ENCODE measurements at places on chromosomes 6 and 20.

- DNase-seq: no peak
These were observed 103.3 kb upstream of the BACH2 start for GRCh38 chr6:90399970-90400369.

GRCh38 chr6:135306166-135306565 lies 125.1 kb downstream of the MYB start:
- no peak for DNase-seq

DNA sequence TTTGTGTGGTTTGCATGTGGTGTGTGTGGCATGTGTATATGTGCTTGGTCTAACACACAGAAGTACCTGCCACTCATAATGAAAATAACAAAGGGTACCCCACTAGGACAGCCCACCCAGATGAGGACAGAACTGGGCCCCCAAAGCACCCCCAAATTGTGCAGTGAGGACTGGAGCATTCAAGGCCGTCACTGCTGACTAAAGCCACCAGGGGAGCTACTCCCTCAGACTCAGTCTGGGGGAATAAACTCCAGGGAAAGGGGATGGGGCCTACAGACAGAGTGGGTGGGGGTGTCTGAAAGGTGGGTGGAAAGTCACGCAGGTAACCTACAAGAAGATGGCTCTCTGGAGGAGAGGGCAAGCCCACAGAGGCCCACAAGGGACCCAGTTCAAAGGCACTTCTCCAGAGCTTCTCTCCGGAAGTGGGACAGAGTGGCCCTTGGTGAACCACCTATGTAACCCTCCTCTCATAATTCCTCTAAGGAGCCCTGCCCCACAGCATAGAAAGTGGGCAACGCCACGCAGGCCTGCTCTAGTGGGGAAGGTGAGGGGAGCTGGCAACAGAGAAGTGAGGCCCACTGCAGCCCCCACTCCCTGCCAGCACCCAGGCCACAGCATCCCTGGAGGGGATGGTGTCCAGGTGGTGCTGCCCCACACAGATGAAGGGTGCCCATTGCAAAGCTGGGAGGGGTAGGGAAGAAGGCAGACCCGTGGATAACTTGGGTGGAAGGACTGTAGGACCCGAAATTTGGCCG lies 122.8 kb upstream of the MAFB start:
- DNase-seq: no peak

- no peak for DNase-seq
These were observed 74.8 kb upstream of the SHLD1 start for GRCh38 chr20:5675103-5676091.

DNA sequence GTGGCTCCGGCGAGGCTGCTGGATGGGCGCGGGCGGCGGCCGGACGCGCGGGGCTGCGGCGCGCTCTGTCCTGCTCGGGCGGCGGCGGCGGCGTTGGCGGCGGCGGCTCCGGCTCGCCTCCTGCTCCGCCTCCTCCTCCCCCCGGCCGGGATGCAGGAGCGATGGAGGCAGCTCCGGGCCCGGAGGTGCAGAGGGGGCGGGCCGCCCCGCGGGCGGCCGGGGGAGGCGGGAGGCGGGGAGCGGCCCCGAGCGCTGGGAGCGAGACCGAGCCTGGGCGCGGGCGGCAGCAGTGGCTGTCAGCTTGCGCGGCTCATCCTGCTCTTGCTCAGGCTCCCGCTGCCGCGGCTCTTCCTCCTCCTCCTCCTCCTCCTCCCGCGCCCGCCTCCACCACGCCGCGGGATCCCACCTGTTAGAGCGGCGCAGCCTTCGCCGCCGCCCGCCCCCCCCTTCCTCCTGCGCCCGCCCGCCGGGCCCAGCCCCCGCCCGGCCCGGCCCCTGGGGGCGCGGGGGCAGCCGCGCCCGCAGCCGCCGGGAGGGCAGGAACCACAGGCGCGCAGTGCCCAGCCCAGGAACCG lies at the start of gene NOL4L:
Gene NOL4L, minus strand, starts transcription at position 323 of the 575 bp plus-strand sequence. CDS start 443 bp downstream, outside the sequence.
- peak; percentile 27 for DNase-seq

DNA sequence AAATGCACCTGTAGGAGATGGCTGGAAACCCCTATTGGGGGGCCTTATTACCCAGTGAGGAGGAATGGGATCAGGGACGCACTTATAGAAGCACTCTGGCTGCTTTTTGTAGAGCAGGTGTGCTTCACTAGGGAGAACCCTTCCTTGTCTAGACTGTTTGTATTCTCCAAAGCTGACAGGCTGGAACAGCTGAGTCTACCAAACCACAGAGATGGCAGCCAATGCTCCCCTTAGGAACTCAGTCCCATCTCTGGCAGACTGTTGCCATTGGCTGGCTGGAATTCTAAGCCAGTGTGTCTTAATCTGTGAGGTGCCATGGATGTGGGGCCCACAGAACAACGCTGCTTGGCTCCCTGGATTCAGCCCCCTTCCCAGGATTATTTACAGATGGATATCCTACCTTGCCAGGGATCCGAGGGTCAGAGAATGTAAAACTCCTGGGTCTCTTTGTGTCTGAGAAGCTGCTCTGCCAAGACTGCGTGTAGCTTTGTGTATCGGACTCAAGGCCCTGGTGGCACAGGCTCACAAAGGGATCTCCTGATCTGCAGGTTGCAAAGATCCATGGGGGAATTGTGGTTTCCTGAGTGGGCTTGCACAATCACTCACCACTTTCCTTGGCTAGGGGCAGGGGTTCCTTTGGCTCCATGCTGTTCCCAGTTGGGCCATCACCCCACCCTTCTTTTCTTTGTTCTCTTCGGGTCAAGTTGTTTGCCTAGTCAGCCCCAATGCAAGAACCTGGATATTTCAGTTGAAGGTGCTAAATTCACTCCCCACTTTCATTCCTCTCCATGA lies 26.1 kb downstream of the C6orf52 start:
- DNase-seq: no peak

DNA sequence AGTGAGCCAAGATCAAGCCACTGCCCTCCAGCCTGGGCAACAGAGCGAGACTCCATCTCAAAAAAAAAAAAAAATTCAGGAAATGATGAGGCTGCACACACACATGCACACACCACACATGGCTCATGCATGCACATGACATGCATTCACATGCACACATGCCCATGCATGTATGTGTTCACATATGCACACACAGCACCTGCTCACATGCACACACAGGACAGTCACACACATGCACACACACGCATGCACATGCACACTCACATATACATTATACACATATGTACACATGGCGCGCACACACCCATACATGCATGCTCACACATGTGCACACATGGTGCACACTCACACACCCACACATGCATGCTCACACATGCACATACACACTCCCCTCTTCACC lies 22.5 kb downstream of the RIPOR3 start:
- no peak for DNase-seq

DNA sequence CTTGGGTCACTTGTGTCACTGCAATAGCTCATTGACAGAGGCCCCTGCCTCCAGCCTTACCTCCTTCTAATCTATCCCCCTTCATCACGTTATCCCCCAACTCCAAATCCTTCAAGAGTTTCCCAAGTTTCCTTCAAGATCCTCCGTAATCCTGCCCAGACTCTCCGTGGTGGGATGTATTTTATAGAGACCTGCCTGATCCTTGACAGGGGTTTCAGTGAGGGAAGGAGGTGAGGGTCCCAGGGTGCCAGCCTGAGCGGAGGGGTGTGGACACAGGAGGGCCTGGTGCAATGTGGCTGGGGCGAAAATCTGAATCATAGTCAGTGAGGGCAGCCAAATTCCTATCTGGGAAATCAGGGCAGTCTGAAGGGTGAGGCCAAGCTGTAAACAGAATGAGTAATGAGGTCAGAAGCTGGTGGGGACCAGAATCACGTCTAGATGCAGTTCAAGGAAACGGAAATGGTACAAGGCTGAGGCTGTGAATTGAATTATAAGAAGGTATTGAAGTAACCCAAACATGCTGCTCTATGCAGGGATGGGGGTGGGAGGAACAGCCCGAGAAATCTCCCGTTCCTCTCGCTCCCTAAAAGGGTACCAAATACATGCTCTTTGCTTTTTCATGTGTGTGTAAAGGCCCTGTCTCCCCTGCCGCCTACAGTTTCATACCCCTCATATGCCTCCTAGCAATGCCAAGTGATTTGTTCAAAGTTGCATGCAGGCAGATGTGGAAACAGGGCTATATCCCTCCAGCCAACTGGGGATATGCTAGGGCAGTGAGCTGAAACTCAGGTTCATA lies 35.4 kb upstream of the PIM1 start:
- DNase-seq: peak; percentile 9

GRCh38 chr6:34360556-34360955 lies 31.9 kb downstream of the NUDT3 start:
- no peak for DNase-seq

GRCh38 chr6:114342086-114342825 lies 567 bp downstream of the HS3ST5 start:
- no peak for DNase-seq

DNA sequence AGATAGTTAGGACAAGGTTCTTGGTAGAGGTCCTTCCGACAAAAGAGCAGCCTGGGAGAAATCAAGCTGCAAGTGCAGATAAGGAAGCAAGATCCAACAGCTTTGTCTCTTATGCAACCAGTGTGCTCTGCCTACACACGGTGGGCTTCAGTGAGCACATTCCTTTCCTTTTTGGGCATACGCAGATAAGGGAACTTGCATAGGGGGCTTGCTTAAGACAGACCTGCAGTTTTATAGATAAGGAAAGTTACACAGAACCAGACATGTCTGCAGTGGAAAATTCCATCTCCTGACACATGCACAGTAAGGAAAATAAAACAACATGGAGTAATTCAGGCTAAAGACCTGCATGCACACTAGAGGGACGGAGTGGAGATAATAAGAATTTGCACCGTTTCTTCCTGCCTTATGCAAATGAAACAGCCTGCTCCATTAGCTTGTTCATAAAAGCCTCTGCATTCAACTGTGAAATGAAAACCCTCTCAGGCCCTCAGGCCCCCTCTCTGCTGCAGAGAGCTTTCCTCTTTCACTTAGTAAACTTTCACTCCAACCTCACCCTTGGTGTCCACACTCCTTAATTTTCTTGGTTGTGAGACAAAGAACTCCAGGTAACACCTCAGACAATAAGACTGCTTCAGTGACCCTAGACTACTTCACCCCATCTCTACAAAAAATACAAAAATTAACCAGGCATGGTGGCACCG lies 97.5 kb upstream of the MYLIP start:
- DNase-seq: no peak

DNA sequence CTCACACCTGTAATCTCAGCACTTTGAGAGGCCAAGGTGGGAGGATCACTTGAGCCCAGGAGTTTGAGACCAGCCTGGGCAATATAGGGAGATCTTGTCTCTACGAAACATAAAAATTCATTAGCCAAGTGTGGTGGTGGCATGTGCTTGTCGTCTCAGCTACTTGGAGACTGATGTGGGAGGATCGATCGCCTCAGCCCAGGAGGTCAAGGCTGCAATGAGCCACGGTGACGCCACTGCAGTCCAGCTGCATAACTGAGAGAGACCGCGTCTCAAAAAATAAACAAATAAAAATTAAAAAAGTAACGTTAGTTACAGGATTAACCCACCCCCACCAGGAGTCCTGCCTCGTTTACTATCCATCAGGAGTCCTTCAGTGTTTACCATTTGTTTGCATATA lies 345.1 kb downstream of the BTBD3 start:
- no peak for DNase-seq

DNA sequence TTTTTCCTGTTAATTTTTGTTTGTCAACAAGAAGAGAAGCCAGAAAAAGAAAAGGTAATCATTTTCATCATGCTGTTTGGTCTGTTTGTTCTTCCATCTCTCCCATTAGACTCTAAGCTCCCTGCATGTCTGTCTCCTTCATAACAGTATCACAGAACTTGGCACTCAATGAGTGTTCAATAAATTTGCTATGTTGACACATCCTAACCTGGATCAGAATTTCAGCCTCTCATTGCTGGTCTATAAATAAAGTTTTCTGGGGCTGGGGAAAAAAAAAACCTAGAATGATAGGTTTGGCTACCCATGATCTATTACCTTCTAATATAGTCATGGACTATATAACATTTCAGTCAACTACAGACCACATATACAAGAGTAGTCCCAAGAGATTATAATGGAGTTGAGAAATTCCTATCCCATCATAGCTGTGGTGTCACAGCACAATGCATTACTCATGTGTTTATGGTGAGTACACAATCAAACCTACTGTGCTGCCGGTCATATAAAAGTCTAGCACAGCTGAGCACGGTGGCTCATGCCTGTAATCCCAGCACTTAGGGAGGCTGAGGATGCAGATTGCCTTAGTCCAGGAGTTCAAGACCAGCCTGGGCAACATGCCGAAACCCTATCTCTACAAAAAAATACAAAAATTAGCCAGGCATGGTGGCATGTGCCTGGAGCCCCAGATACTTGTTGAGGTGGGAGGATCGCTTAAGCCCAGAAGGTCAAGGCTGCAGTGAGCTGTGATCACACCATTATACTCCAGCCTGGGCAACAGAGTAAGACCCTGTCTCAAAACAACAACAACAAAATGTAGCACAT lies 5.9 kb downstream of the NUDT3 start:
- no peak for DNase-seq

DNA sequence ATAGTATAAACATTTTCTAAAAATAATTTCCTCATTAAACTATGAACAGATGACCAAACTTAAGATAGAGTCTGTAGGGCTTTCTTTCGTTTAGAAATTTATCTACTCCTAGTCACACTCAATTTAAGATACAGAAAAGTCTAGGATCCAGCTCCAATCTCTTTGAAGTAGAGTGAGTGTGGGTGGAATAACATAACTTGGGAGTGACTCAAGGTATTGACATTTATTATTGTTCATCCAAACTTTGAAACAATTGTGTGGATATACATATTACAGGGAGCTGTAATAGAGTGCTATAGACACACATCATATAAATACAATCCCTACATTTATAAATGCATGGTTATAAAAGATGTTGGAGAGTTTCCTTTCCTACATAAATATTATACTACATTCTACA lies 715.2 kb upstream of the MANEA start:
- DNase-seq: no peak

DNA sequence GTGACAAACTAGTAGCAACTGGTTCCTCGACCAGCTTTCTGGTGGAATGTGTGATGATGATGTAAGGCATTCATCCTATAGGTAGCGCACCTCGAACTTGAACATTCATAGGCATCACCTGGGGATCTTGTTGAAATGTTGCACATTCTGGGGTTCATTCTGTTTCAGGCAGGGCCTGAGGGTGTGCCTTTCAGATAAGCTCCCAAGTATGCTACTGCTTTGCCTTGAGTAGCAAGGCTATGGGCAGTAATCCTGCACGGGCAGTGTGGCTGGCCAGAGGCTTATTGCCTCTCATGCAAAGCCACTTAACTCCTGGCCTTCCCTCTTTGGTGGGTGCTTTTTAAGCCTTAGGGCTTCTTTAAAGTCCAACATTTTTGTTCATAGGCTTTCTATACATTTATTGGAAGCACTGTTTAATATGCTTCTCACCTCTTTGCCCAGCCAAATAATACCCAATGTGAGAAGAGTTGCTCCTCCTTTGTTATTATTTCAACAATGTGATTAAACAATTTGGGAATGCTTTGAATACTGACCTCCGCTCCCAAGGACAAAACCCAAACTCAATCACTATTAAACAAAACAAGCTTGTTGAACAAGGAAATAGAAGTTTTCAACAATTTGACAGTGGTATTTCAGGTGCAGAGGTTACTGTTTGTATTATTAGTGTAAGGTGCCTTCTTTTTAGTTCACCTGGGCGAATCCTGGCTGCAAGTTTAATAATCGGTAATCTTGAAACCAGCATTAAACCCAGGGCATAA lies 57.5 kb downstream of the JARID2 start:
- no peak for DNase-seq

GRCh38 chr20:56911946-56912345 lies 282.8 kb downstream of the TFAP2C start:
- DNase-seq: no peak
